ENCODE measurements at places on chromosomes 16 and 17.

- DNase-seq: no peak
These were observed 25.1 kb downstream of the CCDC42 start for GRCh38 chr17:8719291-8720246.

GRCh38 chr17:70242781-70243437, 73.6 kb downstream of the KCNJ2 start:
- no peak for DNase-seq

- DNase-seq: peak; percentile 72
These were observed 41.2 kb downstream of the C16orf87 start for GRCh38 chr16:46789499-46790414.

DNA sequence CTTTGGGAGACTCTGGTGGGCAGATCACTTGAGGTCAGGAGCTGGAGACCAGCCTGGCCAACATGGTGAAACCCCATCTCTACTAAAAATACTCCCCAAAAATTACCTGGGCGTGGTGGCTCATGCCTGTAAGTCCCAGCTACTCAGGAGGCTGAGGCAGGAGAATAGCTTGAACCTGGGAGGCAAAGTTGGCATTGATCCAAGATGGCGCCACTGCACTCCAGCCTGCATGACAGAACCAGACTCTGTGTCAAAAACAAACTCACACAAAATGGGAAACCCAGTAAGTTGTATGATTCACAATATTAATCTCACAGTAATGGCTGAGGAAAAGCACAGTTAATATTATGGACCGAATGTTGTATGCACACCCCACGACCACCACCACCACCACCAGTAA, 24.3 kb downstream of the WSB1 start:
- no peak for DNase-seq

DNA sequence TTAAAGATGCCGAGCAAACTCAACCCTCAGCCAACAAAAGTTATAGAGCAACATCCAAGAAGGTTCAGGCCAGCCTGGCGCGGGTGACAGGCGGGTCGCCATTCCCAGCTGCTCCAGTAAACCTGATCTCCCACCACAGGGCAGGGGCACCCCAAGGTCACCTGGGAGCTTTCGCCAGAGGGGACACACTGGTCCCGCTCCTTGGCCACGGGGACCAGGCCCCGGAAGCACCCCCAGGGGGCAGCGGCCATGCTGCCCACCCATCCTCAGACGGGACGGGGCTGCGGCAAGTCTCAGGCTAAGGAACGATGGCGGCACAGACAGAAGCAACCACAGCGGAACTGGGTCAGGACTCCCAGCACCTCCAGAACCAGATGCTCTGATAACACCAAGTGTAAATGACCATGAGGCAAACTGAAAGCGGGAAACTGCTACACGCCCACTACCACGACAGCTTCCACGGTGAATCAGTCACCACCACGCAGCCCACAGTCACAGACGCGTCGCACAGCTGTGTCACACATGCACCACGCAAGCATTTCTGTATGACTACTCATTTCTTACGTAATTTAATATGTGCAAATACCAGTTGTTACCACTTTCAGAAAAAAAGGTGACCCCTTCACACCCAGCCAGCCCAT, 14.1 kb upstream of the CCDC154 start:
- DNase-seq: no peak

DNA sequence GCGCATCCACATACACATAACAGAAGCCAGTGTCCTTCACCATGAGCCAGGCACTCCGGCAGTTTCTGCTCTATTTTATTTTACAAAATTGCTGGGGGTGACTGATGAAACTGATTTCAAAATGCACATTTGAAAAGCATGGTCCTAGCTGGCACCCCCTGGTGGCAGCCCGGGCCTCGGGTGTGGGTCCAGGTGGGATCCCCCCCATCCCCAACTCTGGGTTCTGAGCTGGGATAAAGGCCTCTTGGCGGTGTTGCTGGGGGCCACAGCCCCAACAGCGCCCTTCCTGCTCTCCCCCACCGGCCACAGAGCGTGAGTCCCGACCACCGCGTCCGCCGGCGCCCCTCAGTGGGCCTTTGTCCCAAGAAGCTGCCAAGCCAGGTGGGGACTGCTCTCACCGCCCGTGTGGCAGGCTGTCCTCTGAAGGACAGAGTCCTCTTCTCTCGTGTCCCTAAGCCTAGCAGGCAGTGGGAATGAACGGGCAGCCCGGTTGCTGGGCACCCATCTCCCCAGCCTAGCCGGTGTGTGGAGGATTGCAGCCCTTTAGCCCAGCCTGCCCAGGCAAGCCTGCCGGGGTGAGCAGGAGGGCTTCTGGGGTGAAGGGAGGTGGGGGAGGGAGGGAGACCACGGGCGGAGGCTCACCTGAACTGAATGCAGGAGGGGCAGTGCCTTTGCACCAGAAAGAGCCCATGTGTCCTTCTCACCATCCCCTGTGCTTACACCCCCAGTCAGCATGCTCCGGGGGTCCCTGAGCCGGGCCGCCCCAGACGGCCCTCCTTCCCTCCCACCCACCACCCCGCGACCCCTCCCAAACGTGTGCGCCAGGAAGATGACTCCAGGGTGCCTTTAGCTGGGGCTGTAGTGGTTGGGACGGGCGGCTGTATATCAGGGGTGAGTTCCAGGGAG, 898 bp downstream of the SNAI3 start:
- DNase-seq: peak; percentile 66

GRCh38 chr17:17683710-17684365, 2.6 kb downstream of the RAI1 start:
- DNase-seq: no peak

- no peak for DNase-seq
These were observed 630 bp downstream of the MILR1 start for GRCh38 chr17:64449545-64449944.

GRCh38 chr17:82435601-82436583, 14.7 kb downstream of the CYBC1 start:
- DNase-seq: no peak

GRCh38 chr16:75282466-75283281, 31.2 kb upstream of the BCAR1 start:
- DNase-seq: no peak

GRCh38 chr16:30700491-30700890, 1.5 kb downstream of the SRCAP start:
- DNase-seq: no peak

Data from stimulated activated CD4-positive, alpha-beta T cell treated with anti-CD3 and anti-CD28 coated beads, Interleukin-4, amount 100 ng/mL, for 4 hours (primary cell).